ENCODE measurements at places on chromosomes 1 and 21.

GRCh38 chr1:112840631-112841624 lies 115.1 kb downstream of the SLC16A1 start:
- DNase-seq, result no peak

DNA sequence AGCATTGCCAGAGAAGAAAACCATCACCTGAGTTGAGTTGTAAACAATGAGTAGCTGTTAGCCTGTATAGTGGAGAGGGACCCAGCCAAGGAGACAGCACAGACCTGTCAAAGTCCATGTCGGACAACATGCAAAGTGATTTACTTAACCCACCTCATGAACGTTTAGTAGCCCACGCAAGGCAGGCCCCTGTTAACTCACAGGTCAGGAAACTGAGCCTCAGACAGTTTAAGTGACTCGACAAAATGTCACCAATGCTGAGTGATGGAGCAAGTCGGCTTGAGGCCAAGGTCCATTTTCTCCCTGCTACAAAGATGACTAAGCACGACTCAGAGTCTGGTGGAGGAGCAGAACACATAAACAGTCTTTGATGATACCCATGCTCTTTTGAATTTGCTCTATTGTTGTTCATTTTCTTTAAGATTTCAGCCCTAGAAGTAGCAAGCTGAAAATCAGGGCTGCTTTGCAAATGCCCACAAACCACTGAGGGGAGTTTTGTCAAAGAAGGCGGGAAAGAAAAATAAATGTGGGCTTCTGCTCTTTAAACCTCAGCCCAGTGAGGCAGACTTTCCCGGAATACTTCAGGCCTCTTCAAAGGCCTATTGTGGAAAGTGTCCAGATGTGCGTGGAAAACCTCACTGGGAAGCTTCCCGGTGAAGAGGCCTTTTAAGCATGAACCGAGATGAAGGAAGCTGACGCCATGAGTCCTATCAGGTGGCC lies 83.8 kb upstream of the HOOK1 start:
- DNase-seq, result peak; percentile 91

GRCh38 chr1:20885121-20885520 lies 98.0 kb upstream of the HP1BP3 start:
- DNase-seq, result no peak

- no peak for DNase-seq
These were observed 171.1 kb upstream of the CSF3R start for GRCh38 chr1:36653850-36654249.

GRCh38 chr1:7719468-7720094 lies 51.5 kb upstream of the VAMP3 start:
- DNase-seq, result no peak

DNA sequence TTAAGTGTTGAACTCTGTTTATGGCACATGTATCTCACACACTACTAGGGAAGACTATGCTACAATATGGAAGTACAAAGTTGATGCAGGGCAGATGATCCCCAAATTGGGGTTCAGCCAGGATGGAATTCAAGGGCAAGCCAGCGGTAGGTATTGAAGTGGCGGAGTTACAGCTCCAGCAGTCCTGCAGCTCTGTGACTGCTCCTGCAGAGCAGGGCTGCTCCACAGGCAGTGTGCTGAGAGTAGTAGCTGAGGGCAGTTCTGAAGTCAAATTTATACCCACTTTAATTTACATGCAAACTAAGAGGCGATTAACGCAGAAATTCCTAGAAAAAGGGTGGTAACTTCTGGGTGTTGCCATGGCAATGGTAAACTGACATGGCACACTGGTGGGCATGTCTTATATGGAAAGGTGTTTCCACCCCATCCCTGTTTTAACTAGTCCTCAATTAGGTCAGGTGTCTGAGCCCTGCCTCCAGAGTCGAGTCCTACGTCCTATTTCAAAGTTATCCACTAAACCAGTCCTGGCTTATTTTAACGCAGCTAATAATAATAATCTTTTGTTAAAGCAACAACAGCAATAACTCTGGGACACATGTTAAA lies 20.6 kb upstream of the CENPF start:
- DNase-seq, result no peak

- no peak for DNase-seq
These were observed 534 bp downstream of the KCNH1 start for GRCh38 chr1:211133393-211133835.

GRCh38 chr1:29624320-29625083 lies 388.2 kb downstream of the PTPRU start:
- no peak for DNase-seq

GRCh38 chr1:197065559-197065958 lies 1.5 kb downstream of the F13B start:
- no peak for DNase-seq

DNA sequence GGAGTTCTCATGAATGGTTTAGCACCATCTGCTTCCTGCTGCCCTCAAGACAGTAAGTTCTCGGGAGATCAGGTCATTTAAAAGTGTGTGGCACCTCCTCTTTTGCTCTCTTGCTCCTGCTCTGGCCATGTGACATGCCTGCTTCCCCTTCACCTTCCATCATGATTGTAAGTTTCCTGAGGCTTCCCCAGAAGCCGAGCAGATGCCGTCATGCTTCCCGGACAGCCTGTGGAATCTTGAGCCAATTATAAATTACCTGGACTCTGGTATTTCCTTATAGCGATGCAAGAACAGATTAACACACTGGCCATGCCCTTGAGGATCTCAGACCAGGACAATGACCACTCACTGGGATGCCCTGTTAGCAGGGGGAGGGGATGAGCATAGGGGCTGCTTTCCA lies 212.3 kb downstream of the MATN1 start:
- DNase-seq, result no peak

DNA sequence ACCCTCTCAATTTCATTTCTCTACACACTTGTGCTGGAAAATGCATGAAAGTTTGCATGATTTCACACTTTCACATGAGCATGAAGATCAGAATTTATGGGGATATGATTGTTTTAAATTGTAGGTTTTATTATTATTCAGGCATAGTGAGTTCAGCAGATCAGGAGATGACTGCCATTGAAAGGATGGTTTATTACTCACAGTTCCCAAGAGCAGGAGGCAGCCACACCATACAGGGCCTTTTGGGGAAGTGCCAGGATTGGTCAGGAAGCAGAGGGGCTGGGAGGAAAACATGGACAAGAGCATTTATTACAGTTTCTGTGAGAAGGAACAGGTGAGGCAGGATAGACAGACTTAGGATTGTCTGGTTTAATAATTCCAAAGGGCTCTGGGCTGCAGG lies 114.6 kb upstream of the KCNJ15 start:
- no peak for DNase-seq

- no peak for DNase-seq
These were observed 56.4 kb downstream of the SPATA17 start for GRCh38 chr1:217687511-217687910.

DNA sequence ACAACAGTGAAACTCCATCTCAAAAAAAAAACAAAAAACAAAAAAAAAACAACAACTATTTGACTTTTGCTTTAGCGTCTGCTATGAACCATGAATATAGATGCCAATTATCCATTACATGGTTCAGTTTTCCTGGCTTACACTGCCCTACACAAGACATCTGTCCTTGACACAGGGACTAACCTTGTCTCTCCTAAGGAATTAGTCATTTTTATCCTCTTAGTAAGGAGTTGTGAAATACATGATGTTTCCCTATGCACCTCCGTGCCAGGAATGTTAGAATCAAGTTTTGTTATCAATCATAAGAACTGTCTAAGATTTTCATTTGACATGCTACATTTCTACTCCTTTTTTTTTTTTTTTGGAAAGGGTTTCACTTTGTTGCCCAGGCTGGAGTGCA lies 241.8 kb downstream of the KIF26B start:
- DNase-seq, result no peak

DNA sequence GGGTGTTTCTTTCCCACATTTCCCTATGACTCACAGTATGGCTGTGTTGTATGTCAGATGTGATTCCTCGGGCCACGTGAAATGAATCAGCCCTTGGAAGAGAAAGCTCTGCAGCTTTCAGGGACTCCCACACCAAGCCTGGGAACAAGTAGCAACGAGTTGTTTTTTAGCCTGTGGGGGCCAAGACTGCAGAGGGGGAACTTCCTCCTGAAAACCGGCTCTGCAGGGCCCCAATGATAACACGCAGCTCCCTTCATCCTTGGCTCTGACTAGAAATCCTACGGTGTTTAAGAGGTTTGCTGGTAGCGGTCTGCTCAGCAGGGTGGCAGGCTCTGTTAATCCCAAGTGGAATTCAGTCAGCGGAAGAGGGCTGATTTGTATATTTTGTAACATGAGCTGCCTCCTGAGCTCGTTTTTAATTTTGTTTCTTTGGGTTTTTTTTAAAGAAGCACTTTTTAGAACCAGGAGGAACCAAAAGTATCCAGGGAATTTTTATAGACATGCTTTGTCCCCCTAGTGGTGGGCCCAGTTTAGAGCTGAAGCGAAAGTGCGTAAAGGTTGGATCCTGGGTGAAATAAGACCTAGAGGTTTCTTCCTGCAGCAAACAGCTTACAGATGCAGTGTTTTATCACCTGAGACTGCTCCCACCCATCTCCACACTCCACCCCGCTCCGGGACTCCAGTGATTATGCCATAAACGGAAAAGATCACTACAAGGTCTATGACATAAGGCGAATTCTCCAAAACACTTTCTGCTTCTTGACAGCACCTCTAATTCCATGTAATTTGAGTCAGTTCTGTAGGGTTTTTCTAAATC lies 48.8 kb downstream of the LAMC2 start:
- peak; percentile 92 for DNase-seq

DNA sequence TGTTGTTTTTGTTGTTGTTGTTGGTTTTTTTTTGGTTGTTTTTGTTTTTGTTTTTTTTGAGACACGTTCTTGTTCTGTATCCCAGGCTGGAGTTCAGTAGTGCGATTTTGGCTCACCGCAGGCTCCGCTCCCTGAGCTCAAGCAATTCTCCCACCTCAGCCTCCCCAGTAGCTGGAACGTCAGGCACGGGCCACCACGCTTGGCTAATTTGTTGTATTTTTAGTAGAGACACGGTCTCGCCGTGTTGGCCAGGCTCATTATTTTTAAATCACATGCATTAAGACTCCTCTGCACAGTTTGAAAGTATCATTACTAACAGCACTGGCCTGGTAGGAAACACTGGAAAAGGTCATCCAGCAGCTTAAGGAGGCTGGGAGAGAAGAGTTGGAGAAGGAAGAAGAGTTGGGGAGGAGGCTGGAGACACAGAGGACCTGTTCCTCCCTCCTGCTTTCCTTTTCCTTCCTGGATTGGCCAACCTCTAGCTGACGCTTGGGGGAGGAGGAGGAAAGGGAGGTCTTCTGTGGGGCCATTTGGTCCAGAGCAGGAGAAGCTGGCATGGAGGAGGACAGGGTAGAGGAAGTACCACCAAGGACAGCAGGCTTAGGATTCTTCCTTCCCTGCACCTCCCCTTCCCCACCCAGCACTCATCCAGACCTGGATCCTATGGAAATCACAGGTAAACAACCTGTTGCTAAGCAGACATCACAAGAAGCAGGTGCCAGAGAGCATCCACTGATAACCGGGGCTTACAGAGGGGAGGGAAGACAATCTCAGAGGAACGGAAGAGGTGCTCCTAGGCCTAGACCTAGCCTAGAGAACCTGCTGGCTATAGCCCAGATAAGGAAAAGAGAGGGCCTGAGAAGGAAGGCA lies 71.9 kb upstream of the GOLT1A start:
- no peak for DNase-seq

GRCh38 chr1:27807385-27807784 lies 23.2 kb upstream of the PPP1R8 start:
- DNase-seq, result no peak

DNA sequence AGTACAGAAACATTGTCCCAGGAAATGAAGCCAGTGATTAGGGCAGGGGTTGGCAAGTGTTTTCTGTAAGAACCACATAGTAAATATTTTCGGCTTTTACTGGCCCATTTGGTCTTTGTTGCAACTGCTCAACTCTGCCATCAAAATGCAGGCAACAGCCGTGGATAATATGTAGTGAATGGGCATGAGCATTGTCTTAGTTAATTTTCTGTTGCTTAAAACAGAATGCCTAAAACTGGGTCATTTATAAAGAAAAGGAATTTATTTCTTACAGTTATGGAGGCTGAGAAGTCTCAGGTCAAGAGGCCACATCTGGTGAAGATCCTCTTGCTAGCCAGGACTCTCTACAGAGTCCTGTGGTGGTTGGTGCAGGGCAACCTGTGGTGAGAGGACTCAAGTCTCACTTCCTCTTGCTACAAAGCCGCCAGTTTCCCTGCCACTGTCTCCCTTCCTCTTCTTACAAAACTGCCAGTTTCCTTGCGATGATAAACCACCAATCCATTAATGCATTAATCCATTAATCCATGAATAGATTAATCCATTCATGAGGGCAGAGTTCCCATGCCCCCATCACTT lies 166.4 kb downstream of the PSMG1 start:
- no peak for DNase-seq

DNA sequence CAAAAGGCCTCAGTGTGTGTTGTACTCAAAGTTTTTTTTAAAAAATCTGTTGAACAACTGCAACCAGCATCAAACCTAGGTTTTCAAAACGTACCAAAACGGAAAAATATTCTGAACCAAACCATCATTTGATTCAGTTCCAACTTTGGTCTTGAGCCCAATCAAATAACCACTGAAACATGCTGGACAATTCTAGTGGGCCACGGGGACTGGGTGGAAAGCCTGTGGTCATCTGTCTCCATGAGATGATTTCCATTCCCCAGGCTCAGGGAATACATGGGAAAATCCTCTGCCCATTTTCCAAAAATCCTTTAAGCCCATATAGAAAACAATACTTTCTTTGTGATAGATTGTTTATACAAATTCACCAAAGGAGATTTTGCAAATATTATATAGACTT lies 22.5 kb downstream of the ITPKB start:
- DNase-seq, result no peak

GRCh38 chr1:22114083-22115012 lies 28.5 kb downstream of the WNT4 start:
- DNase-seq, result peak; percentile 77

- no peak for DNase-seq
These were observed 8.4 kb upstream of the CROCC start for GRCh38 chr1:16913181-16913832.

DNA sequence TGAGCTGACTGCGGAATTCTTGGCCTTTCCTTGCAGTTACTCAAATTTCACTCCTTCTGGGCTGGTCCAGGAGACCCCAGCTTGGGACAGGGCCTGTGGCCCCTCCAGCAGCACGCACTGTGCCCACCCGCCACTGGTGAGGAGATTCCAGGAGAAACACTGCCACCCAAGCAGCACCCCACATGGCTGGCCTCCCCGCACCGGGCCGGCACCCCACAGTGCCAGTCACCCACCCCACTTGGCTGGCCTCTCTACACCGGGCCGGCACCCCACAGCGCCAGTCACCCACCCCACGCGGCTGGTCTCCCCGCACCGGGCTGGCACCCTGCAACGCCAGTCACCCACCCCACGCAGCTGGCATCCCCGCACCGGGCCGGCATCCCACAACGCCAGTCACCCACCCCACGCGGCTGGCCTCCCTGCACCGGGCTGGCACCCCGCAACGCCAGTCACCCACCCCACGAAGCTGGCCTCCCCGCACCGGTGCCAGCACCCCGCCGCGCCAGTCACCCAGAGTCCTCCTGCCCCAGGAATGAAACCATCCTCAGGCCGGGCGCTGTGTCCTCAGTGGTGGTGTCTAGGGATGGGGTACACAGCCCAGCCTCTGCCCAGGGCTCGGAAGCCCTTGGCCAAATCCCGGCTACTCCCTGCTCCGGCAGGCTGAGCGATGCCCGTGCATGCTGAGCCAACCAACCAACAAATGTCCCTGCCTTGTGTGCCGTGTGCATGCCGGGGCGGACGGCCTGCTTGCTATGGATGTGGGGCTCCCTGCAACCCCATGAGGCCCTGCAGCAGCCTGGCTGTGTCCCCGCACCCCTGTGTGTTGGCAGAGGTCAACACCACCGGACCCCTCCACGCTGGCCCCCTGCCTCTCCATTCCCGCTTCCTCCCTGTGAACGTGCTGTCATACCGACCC lies 38.6 kb upstream of the TSPEAR start:
- no peak for DNase-seq

Data from uterus (tissue), 4 donors.